ENCODE measurements at places on chromosomes 5 and 9.

DNA sequence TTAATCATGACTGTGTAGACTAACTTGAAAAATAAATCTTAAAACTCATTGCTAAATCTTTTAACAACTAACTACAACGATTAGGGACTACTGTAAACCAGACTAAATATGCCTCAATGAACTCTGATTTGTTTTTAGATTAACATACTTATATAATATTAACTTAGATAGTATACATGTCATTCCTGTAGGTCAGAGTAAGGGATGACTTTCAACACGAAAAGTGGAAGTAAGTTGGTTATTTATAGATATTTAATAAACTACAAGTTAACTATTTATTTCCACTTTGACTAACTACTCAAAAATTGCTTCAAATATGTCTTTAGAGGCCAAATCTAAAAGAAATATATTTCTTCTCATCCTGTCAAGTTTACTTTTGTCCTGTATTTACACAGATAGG lies 795.6 kb downstream of the PTPRD start:
- no peak for DNase-seq

DNA sequence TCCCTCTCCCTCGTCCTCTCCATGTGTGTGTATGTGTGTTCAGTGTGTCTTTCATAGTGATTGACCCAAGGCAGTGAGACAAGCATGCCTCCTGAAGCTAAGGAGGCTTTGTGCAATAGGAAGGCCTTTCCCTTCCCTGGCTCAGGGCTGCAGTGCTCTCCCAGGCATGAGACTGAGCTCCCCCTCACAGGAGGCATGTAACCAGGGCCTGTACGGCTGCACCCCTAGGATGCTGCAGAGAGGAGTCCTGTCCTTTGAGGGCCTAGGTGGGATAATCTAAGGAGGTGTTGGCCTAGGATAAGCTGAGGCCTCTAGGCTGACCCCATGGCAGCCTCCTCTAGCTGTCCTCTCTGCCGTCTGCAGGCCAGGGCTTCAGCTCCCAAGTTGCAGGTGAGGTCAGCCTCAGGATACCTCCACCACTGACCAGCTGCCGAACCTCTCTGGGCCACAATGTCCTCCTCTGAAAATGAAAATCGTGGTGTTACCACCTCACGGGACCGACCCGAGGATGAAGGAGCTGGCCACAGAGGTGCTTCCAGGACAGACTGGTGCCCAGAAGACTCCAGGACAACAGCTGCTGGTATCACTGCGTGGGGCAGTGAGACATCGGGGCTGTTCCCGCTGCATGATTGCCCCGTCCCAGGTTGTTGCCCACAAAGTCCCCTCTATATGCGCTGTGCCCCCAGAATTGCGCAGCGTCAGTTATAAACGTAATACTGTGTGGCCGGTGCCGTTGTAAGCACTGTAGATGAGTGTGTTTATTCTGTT lies 129.6 kb downstream of the BARX1 start:
- DNase-seq = no peak

DNA sequence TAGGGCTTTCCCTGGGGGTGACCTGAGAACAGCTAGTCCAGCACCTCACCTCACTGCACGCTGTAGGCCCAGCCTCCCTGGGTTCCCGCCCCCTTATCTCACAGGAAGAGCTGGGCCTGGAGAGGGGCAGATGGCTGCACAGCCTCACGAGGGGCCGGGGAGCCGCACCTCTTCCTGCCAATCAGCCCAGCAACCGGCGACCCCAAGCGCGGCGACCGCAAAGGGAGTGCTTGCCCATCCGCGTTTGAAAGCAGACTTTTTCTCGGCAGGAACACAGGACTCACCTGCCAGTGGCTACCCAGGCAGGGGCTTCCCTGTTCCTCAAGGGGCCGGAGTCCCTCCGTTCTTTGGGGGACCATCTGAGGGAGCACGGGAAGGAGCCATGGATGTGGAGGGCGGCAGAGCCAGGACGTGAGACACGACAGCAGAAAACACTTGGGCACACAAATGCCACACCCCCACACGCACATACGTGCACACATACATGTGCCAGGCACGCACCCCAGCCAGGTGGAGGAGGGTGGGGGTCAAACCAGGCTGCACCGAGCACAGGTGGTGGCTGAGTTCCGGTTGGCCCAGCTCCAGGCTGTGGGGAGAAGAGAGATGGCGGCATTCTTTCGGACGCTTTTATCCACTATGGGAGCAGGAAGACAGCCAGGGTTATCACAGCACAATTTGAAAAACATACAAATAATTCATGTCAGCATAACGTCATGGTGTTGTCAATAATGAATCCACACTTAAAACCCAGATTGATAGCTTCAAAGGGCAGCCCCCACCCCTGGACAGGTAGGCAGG lies 11.3 kb downstream of the TMEM250 start:
- DNase-seq = no peak

- DNase-seq = no peak
These were observed 7.4 kb downstream of the IRX4 start for GRCh38 chr5:1875281-1875842.

DNA sequence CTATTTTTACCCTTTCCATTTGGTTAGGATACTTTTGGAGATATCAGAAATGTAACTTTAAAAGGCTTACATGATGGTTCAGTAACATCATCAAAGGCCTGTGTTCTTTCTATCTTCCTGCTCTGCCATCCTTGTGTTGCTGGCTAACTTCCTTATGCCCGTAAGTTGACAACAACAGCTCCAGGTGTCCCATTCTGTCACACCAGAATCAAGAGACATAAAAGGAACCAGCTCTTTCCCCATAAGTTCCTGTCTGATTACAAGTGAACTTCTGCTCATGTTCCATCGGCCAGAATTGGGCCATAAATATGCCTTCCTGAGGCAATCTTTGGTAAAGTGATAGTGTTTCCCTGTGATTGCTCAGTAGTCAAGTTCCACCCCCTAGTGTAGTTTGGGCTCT lies 92.4 kb downstream of the FAM170A start:
- DNase-seq = no peak

DNA sequence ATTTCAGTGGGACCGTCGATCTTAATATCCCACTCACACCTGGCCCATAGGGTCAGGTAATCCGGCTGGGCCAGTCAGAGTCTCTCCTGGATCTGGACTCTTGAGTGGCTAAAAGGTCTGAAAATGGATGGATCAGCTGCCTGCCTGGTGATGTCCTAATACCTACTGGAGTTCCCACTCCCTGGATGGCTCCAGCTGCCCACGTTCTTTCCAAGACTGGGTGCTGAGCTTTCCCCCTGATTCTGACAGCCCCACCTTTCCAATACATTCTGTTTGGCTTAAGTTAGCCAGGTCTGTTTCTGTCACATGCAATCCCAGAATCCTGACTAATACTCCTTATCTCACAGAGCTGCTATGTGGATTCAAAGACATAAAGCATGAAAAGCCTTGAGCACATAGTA lies 10.2 kb downstream of the SH3PXD2B start:
- DNase-seq = no peak

DNA sequence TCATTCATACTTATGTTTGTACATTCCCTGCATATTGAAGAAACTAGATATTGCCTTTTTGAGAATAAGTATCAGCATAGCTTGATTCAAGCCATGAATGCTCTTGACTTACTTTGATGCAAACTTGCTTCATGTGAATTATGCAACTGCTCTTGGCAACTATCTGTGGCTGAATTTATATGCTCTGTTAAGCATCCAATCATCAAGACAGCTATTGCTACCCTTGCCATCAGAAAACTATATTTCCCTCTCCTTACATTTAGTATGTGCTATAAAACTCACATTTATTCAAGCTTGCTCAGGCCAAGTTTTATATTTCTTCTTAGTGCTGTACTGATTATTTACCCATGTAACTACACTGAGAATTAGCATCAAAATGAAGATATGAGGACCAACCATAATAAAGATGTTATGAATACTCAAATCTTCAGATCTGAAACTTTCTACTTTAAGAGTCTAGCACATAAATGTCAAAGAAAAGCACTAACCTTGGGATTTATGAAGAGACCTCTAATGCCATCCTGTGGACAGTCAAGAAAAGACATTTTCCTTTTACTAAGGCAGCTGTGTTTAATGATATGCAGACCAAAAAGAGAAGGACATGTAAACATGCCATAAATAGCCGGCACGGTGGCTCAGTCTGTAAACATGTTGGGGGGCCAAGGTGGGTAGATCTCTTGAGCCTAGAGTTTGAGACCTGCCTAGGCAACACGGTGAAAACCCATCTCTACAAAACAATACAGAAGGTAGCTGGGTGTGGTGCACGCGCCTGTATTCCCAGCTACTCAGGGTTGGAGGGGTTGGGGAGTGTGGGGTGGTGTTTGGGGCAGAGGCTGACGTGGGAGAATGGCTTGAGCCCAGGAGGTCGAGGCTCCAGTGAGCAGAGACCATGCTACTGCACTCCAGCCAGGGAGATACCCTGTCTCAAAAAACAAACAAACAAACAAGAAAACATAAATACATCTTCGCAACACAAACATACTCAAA lies 267.0 kb upstream of the TYRP1 start:
- DNase-seq = no peak
